Amniotic epithelial cell (primary cell): ENCODE measurements at places on chromosomes 16 and 17.
A peak's percentile ranks its signal among the peaks of the same experiment; 100 is the strongest.

DNA sequence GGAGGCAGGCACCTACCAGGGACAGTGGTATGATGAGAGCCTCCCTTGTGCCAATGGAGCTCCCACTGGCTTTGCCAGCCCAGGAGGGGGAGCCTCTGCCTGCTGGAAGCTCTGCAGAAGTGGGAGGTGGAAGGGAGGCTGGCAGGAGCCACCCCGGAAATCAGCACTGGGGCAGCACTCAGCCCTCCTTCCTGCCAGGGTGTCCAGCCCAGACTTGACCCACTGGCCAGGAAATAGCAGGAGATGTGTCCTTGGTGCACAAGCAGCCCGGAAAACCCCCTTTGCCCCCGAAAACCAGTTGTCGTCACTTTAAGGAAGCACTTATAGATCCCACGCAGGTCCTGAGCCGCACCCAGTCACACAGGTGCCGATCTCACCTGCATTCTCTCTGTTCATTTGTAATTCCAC, 49.3 kb upstream of the CACNG4 start:
- peak; percentile 28 for DNase-seq

- no peak for DNase-seq
Measured at GRCh38 chr16:88705801-88706228, 393 bp downstream of the RNF166 start.

DNA sequence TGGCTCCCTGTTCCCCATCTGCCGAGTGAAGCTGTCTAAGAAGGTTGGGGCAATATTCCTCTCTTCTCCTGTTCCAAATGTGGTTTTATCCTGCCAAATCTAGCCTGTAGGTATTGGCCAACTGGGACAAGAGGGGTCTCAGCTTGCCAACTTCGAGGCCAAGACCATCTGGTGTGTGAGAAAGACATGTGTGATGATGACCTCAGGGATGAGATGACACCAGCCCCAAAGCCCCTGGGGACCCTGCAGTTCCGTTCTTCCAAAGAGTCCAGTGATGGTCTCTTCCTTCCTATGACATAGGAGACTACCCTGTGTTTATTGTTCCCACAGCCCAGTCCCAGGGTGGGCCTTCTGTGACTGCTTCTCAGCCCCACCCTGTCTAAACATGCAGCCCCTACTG, 34.8 kb upstream of the ADAMTS18 start:
- DNase-seq = no peak

GRCh38 chr16:50172195-50172922, 19.3 kb downstream of the TENT4B start:
- no peak for DNase-seq

- no peak for DNase-seq
Measured at GRCh38 chr16:87800497-87800896, 34.7 kb upstream of the KLHDC4 start.

GRCh38 chr16:73126525-73126853, 78.6 kb upstream of the ZFHX3 start:
- DNase-seq = peak; percentile 98

DNA sequence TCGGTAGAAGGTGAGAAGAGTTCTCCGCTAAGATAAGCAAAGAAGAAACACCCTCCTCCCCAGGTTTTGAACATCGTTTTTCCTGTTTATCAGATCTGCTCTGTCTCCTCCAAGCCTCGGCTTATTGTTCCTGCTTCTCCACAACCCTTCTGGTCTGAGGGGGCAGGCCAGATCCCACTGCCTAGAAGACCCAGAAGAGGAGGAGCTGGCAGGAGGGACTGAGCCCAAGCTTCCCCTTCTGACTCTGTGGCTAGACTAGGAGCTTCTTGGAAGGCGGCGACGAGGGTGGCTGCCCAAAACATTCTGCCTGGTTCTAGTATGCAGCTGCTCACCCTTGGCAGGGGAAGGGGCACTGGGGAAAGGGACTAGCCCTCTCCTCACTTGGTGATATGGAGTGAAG, 5.2 kb upstream of the HOXB5 start:
- peak; percentile 41 for DNase-seq

DNA sequence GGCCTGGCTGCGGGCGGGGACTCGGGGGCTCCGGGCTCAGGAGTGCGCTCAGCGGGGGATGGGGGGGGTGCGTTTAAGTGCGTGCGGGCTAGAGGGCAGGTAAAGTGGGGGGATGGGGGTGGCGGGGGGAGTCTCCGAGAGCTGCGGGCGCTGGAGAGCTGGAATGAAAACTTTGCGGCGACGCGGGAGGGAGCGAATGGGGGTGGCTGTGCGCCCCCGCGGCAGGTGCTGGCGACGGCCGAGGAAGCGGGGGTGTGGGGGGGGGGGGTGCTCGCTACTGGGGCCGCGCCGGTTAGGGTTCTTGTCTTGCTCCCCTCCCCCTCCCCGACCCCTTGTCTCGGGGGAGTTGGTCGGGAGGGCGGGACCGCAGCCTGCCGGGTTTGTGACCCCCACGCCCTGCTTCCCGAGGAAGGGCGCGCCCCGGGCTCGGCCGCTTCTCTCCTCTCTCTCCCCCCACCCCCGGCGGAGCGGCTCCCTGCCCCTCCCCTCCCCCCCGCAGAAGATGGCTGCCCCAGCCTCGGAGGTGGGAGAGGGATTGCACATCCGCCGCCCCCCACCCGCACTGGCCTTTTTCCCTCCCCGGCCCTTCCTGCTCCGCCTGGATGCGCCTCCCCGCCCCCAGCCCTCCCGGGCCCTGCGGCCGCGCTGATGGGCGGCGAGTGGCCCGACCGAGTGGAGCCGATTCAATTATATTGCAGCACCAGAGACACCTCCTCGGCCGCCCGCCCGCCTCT, 649 bp downstream of the GSE1 start:
- DNase-seq = no peak

GRCh38 chr16:63461248-63461841, 1425.1 kb upstream of the CDH8 start:
- peak; percentile 3 for DNase-seq

DNA sequence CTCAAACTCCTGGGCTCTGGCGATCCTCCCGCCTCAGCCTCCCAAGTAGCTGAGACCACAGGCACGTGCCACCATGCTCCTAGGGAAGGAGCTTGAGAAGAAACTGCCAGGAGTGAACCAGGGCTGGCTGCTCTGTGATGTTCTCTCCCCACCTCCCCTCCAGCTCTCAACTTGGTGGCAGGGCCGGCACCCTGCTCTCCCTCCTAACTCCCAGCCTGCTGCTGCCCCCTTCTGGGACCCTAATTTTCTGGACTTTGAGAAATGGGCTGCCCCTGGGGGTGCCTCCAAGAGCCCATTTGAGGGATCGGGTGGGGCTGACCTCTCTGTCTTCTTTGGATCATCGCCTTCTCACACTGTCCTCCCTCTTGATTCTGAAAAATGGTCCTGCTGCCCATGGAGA, 14.9 kb upstream of the STAT3 start:
- no peak for DNase-seq

GRCh38 chr16:4411684-4412083, 4.7 kb downstream of the CORO7 start:
- DNase-seq = no peak

- DNase-seq = no peak
Measured at GRCh38 chr17:34581446-34582184, 2.2 kb downstream of the TMEM132E start.

DNA sequence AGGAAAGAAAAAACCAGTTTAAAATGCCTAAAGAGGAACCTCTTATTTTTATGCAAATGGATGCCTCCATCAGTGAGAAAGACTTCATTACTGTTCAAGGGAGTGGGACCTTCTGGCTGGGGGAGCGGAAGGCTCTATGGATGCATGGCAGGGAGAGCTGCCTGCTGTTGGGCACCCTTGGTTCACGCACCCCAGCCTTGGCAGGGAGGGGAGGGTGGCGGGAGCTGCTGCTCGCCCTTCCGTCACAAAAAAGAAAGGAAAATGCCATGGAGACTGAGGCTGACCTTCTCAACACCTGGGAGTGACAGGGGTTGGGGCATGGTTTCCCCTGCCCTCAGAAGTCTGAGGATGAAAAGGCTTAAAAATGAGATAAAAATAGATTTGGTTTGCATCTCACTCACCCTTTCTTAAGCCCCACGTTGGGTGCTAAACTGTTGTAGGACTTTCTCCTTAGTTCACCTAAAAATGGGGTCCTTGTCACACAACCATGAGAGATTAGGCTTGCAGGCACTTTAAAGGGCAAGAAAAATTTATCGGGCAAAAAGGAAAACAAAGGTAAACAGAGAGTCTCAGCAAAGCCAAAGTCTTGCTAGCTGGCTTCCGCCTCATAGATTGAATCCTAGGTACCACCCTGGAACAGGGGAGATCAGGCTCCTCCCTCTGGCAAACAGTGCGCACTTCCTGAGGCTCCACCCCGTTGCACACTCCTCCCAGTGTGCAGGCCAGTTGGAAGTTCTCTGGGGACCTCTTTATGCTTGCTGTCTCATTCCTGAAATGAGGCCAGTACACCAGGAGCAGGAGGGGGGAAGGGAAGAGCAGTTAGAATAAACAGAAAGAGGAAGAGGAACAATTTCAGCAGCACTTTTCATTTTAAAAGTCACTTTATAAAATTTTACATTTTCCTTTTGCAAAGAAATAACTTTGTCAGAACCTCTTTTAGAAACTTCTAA, 31.6 kb downstream of the PHKB start:
- peak; percentile 12 for DNase-seq

DNA sequence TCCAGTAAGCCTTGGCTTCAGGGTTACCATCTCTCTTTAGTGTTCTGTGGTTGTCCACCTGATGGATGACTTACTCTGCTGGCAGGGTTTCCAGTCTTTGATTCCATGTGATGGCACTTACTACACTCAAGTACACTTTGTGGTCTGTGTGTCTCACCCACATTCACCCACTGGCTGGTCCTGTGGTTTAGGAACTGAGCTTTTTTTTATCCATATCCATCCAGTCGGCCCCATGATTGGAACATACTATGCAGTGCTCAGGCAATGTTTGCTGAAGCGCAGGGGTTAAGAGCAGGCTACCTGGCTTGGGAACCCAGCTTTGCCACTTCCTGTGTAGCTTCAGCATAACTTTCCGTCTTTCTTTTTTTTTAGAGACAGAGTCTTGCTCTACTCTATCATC, 2.8 kb upstream of the FUS start:
- DNase-seq = peak; percentile 91

GRCh38 chr16:58236831-58237230, 38.9 kb upstream of the CSNK2A2 start:
- DNase-seq = no peak

DNA sequence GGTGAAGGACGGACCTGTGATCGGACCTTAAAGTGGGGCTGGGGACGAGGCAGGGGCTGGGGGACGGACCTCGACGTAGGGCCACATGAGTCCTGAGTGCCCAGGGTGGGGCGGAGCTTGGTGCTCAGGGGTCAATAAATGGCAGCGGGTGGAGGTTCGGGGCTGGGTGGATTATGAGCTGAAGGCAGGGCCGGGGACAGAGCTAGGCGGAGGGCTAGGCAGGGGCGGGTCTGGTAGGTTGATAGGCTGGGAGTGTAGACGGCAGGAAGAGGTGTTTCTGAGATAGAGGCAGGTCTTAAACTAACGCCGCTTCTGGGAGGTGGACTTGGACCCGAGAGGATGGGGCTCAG, 733 bp downstream of the CHRNB1 start:
- DNase-seq = no peak

GRCh38 chr16:67264277-67264676, 15.1 kb upstream of the PLEKHG4 start:
- DNase-seq = no peak

DNA sequence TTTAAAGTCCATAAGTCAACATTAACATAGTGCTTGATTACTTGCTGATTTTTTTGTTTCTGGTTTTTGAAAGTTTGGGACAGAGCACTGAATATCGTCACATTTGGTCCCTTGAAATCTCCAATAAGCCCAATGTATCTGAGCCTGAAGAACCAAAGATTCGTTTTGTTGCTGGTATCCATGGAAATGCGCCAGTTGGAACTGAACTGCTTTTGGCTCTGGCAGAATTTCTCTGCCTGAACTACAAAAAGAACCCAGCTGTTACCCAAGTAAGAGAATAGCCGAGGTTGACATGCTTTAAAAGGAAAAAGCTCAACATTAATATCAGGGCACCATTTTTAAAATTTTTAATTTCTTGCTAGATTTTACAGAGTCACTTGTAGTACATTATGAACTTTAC, 27.7 kb upstream of the GOSR1 start:
- no peak for DNase-seq

- peak; percentile 29 for DNase-seq
Measured at GRCh38 chr16:23801378-23801777, 34.4 kb upstream of the PRKCB start.

DNA sequence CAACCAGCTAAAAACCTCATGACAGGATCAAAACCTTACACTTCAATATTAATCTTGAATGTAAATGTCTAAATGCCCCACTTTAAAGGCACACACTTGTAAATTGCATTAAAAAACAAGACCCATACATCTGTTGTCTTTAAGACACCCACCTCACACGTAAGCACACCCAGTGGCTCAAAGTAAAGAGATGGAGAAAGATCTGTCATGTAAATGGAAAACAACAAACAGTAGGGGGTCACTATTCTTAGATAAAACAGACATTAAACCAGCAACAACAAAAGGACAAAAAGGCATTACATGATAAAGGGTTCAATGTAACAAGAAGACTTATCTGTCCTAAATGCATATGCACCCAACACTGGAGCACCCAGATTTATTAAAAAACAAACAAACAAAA, 35.6 kb downstream of the SDR42E1 start:
- no peak for DNase-seq

DNA sequence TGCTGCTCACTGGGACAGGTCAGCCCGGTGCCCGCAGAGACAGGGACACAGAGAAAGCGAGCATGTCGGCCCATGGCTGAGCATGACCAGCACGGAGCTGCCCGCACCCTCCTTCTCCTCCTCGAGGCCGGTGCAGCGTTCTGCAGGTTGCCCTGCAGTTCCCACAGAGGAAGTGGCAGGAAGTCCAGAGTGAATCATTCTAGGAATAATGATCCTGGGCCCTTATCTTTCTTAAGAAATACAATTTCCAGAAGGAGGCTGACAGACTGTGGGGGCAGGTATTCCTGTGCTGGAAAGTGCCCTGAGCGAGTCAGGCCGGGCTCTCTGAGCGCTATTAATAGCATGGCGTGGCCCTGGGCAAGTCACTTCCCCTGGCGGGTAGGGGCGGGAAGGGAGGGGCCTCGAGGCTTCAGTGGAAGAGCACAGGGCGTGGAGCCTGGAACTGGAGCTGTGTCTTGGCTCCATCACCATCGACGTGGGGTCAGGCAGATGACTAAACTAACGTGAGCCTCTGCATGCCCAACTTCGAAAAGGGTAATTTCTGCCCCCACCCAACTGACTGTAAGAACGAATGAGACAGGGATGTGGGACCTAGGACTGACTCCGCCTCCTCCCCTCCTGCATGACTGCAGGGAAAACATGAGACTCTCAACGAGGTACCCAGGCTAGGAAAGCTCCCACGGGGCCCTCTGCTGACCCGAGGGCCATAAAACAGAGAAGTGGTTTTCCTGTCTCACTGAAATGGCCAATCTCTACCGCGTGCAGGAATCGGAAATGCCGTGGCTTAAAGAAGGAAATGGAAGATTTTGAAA, 9.8 kb downstream of the TMEM204 start:
- DNase-seq = peak; percentile 95

DNA sequence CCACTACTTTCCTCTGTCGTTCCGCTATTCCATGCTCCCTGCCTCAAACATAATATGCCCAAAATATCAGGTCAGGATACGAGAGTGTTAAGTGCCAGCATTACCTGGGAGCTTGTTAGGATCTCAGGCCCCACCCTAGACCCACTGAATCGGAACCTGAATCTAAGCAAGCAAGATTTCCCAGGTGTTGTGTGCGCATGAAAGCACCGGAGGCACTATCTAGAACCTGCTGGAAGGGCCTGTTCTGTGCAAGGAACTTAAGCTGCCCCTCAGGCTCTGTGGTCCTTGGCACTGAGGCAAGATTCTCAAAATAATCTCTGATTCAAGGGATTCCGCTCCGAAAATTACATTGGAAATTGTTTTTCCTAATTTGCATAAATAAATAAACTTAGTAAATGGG, 107.7 kb upstream of the NOL11 start:
- DNase-seq = no peak

- DNase-seq = no peak
Measured at GRCh38 chr17:15492791-15493692, 25.6 kb upstream of the CDRT4 start.
